GM10248 (cell line): ENCODE measurements at places on chromosomes 6 and 20.
A peak's percentile ranks its signal among the peaks of the same experiment; 100 is the strongest.

DNA sequence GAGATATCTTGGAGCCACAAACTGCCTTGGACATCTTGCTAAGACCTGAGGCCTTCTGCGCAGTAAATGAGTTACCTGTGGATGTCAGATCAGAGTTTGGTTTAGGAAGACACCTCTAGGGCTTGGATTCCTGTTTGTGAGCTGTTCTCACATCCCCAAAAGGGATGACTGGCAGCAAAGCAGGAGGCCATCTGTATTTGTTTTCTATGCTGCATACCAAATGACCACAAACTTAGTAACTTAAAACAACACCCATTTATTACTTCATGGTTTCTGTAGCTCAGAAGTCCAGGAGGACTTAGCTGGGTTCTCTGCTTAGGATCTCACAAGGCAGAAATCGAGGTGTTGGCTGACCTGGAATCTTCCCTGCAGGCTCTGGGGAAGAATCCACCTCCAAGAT is 116.7 kb downstream of the UNC5CL start:
- no peak for DNase-seq

DNA sequence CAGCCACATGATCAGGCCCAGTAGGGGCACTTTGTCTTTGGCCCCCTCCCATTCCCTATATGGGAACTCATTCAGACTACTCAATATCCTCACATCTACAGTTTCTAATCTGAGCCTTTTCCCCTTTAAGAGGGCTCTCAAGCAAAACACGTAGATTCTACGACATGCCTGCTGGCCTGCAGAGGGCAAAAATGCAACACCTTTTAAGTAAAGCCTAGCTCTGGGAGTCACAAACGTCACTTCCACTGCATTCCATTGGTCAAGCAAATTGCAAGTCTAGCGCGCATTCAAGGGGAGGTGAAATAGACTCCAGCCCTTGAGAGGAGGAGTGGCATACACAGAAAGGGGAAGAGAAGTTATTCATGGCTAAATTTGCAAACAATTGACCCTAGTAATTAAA is 70.6 kb downstream of the CDC40 start:
- no peak for DNase-seq

DNA sequence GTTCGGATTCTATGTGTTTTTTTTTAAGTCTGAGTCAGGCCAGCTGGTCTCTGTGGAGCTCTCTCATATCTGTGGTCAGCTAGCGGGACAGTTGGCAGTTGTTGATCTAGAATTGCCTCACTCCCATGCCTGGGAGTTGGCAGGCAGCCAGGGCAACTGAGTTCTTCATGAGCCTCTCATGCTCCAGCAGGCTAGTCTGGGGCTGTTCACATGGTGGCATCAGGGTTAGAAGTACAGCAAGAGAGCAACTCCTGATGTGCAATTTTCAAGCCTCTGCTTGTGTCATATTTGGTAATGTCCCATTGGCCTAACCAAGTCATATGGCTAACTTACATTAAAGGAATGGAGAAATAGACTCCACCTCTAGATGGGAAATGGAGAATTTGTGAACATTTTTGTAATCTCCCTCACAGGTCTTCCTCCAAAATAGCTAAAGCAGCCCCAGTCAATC is 6.7 kb upstream of the IFT52 start:
- DNase-seq, result no peak

DNA sequence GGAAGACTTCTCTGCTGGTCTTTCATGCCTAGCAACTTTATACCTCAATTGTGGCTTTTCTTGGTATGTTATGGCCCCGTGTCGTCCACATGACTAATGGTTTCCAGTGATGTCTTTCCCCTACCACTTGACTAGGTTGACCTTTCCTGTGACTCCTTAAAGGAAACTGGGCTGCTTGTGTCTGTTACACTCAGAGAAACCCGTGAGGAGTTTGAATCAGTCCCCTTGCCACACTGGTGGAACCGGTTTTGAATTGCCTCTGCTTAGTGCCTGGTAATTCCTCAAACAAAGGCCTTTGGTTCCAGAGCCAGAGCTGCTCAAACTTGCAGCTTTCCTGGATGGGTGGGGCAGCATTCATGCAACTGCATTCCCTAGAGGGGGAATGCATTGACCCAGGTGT is 21.9 kb downstream of the ECT2L start:
- peak; percentile 34 for DNase-seq

DNA sequence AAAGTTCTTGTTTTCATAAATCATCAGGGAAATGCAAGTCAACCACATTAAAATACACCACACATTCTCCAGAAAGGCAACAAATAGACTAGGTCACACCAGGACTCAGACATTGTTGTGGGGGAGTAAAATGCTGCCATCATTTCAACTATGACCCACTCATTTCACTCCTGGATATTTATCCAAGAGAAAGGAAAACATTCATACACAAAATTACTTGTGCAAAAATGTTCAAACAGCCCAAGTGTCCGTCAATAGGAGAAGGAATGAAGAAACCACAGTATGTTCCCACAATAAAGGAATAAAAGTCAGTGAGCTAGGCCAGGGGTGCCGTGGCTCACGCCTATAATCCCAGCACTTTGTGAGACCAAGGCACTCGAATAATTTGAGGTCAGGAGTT is 81.5 kb upstream of the QKI start:
- no peak for DNase-seq

- DNase-seq, result no peak
Observed at GRCh38 chr6:84417260-84417659, 189.8 kb upstream of the CEP162 start.

DNA sequence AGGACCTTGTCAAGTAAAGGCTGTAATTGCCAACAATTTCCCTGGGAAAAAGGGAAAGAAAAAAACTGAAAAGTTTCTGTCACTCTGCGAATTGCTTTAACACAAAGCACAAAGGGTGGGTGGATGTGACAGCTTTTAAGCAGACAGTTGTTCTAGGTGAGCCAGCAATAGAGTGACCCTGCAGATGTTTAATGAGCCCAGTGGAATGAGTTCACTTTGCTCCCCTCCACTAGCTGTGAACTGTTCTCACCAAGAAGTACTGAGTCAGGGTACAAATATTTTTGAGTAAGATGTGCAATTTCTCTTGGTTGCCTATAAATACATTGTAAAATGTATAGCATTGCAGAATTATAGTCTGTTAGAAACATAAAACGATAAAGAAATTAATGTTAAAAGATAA is 26.2 kb upstream of the LRRC1 start:
- no peak for DNase-seq

DNA sequence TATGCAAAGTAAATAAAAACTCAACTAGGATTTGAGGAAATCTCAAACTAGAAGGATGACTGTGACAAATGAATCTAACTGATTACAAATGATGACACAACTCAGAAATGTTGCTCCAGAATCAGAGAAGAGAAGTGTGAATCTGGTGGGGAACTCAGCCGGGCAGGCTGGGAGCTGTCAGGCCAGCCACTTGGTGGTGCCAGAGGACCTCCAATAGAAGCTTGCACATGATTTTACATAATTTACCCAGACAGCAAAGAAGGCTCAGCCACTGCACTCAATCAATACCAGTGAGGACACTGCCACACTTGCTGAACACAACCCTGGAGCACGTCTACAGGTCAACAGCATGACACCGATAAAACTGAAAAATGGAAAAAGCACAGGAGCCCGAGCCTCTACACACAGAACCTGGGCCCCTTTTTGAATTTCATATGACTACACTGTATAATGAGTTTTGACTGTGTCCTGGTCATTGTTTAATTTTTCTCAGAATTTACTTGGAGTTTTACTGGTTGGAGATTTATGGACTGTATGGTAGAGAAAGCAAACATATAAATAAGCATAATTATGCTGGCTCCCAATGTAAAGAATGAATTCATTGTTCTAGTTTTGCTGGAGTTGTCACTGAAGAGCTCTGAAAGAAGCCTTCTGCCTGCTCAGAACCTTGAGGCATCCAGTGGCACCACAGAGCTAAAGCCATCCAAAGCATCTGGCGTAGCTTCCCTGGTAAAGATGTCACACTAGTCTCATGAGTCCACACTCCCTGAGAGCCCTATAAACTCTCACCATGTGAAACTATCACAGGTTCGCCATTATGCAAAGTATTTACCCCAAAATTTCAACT is 296.5 kb downstream of the THBS2 start:
- DNase-seq, result peak; percentile 51

- no peak for DNase-seq
Observed at GRCh38 chr6:138092686-138093085, 14.5 kb downstream of the PERP start.

DNA sequence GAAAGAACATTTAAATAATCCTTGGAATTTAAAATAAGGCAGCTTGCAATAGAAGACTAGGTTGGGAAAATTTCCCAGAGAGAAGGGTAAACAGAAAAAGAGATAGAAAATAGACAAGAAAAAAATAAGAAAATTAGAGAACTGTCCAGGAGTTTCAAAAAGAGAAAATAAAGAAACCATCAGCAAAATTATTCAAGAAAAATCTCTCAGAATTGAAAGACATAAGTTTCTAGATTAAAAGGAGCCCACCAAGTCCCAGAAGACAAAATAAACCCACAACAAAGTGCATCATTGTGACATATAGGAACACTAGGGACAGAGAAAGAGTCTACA is 88.6 kb upstream of the CDYL start:
- no peak for DNase-seq

DNA sequence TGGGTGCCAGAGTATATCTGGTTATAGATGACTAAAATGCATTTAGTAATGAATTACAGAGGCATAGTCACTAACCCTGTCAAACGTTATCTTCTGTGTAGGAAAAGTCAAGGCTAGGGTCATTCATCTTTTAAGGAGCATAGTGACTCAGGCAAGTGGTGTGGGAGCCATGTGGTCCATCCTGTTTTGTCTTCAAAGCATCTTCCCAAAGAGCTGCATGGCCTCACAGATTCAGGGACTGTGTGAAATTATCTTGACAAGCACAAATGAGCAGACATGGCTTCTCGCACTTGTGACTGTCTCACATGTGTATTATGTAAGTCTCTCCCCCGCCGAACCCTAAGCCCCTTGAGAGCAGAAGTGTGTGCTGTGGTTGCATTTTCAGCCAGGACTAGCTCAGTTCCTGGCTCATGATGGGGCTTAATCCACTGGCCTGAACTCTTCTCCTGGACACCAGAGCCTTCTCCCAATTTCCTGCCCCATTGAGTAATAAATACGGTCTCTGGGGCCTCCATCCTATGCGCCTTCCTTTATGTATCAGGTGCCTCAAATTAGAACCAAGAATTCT is 769.1 kb downstream of the QKI start:
- DNase-seq, result no peak

- no peak for DNase-seq
Observed at GRCh38 chr20:7994809-7995208, 24.8 kb downstream of the TMX4 start.

- DNase-seq, result no peak
Observed at GRCh38 chr6:87180105-87180728, 24.9 kb downstream of the ZNF292 start.

DNA sequence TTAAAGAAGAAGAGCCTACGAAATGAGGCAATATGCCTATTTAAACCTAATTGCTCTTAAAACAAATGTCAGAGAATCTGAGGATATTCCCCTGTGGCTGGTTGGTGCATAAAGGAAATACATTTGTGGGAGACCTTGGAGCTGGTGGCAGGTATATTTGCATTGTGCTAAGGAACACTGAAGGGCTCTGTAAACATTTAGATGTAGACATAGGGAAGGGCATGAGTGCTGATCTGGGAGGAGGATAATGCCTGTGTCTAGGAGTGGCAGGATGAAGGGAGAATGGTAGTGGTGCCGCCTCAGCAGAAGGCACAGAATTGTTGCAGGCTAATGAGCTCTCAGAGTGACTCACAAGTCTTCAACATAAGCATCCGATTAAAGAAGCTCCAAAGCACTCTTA is 85.8 kb downstream of the CD164 start:
- no peak for DNase-seq

DNA sequence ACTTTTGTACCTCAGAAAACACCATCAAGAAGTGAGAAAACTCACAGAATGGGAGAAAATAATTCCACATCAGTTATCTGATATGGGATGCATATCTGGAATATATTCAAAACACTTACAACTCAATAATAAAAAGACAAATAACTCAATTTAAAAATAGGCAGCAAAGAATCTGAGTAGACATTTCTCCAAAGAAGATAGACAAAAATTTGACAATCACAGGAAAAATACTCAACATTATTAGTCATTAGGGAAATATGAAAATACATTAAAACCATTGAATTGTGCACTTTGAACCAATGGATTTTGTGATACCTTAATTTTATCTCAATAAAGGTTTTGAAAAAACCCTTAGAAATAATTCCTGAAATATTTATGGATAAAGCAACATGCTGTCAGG is 36.9 kb upstream of the STMND1 start:
- no peak for DNase-seq

- DNase-seq, result no peak
Observed at GRCh38 chr20:24764027-24764793, 184.9 kb upstream of the CST7 start.

DNA sequence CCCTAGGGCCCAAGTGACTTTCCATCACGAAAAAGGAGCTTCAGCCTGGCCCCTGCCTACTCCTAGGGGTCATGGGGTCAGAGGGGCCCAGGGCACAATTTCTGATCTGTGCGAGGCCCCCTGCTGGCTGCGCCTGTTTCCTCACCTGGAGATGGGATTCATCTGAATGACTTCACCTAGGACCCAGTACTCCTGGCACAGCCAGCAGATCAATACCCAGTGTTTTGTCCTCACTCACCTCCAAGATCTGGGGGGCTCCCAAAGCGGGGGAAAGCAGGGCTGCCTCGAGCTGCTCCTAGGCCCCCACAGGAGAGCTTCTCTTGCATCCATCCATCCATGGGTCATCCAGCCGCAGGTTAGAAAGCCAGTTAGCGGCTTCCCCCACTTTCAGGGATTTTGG is 33.8 kb downstream of the CD40 start:
- peak; percentile 68 for DNase-seq

DNA sequence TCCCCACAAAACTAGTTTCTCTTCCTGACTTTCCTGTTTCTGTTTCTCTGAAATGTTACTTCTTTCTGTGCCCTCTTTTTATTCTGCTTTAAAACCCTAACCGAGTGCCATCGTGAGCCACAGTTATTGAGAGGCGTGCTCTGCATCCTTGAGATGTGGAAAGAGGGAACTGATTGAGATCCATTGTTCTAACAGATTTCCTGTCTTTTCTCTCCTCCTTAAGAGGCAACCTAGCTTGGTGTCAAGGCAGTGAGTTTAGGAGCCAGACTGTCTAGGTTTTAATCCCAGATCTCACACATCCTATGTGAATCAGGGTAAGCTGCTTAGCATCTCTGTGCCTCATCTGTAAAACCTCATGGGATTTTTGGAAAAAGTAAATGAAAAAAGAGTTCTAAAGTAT is 57.5 kb downstream of the SNX9 start:
- no peak for DNase-seq

DNA sequence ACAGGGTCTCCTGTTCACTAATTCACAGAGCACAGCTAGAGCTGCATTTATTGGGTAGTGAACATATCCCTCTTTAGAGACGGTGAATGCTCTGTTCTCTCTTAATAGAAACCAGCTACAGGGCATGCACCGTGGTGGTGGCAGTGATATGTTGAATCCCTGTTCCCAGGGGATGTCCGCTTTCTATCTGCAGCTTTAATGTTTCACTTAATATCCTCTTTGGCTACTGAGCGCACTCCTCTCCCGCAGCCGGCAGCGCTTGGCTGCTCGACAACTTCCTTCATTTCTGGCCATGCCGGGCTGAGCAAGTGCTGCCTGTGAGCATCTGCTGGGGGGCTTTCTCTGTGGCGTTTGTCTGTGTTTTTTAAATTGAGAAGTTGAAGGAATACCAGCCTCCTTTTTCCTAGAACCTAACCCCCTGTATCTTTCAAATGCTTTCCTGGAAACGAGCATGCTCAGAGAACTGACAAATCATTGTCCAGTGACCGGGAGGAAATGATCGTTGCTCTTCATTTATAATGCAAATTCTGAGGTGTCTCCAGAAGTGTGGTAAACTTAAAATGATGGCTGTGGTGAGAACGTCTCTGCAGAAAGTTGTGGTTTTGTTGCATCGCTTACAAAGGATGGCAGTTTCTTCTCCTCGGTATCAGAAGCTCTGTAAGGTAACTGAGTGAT is 297.9 kb downstream of the UTRN start:
- peak; percentile 41 for DNase-seq
